ENCODE measurements at places on chromosomes 2 and 18.

DNA sequence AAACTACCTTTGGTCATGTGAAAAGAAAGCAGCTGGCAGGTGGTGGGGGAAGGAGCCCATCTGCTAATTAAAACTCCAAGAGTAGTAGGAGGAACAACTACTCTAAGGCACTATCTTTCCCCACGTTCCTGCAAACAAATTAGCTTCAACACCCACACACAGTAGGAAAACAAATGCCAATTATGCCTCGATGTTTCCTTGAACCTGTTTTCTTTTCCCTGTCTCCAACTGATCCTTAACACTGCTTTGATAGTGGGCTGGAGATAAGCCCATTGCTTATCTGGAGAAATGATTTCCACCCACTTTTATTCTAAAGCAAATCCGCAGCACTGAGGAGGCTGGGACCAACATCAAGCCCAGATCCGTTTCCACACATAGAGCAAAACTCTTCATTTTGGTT, 36.0 kb downstream of the DDX18 start:
- no peak for DNase-seq

- no peak for DNase-seq
Observed at GRCh38 chr2:217822296-217823252, 180.2 kb downstream of the TNS1 start.

GRCh38 chr18:80205294-80205693, 42.0 kb downstream of the PARD6G start:
- no peak for DNase-seq

- no peak for DNase-seq
Observed at GRCh38 chr2:204913312-204913711, 368.0 kb downstream of the PARD3B start.

GRCh38 chr2:67485431-67485830, 88.3 kb downstream of the ETAA1 start:
- no peak for DNase-seq

DNA sequence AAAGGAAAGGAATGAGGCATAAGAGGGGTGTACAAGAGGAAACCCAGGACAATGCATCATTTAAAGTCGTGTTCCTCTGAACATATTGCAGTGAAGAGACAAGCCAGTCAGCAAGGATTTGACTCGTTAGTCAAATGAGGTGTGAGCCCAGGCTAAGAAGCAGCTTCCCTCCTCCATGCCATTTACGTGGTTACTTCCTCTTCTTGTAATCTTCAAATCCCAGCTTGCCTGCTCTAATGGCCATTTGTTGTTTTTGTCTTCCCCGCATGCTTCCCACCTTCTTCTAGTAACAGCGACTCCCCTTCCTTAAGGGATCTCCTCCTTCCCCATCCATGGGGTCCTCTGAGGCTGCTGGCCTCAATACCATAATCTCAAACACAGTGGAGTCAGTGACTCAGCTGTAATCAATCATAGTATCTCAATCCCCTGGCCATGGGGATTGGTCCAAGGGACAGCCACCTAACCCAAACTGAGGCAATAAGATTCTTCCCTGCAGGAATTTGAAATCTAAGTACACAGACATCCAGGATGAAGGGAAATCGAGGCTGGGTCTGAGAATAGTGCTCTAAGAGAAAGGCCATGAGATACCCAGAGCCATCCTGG, 37.6 kb downstream of the SLC14A1 start:
- DNase-seq: no peak

DNA sequence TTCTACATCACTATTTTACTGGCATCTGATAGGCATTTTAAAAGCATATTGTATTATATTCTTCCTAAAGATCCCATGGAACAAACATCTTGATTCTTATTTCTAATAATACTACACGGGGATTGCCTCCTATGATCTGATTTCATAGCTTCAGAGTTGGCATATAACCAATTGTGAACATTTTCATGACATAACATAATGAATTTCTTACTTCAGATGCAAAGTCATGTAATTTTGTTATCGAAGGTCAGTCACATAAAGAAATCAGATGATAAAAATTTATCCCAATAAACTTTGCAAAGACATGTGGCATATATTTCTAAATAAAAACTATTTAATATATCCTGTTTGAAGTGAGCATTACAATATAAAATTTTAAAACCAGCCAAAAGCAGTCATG, 93.3 kb downstream of the COL5A2 start:
- no peak for DNase-seq

GRCh38 chr18:13622751-13623150, 103.6 kb downstream of the FAM210A start:
- no peak for DNase-seq

All from activated naive CD8-positive, alpha-beta T cell treated with anti-CD3 and anti-CD28 coated beads, Interleukin-2, amount 50 U/mL, for 16 hours (primary cell).